ENCODE measurements at places on chromosomes 16 and 17.

GRCh38 chr16:87322360-87322759 lies 5.2 kb upstream of the C16orf95 start:
- no peak for DNase-seq

GRCh38 chr16:84302111-84302954 lies 7.7 kb downstream of the WFDC1 start:
- no peak for DNase-seq

GRCh38 chr17:17575360-17576251 lies 15.9 kb downstream of the PEMT start:
- DNase-seq = no peak

- DNase-seq = no peak
Measured at GRCh38 chr16:8751481-8752311, 45.7 kb downstream of the TMEM186 start.

- DNase-seq = no peak
Measured at GRCh38 chr17:61799812-61800484, 63.4 kb downstream of the BRIP1 start.

- no peak for DNase-seq
Measured at GRCh38 chr16:29962344-29962994, 590 bp downstream of the TMEM219 start.

GRCh38 chr17:8477715-8478441 lies 42.2 kb downstream of the NDEL1 start:
- DNase-seq = no peak

GRCh38 chr17:82184761-82185160 lies 27.9 kb downstream of the CCDC57 start:
- DNase-seq = no peak

DNA sequence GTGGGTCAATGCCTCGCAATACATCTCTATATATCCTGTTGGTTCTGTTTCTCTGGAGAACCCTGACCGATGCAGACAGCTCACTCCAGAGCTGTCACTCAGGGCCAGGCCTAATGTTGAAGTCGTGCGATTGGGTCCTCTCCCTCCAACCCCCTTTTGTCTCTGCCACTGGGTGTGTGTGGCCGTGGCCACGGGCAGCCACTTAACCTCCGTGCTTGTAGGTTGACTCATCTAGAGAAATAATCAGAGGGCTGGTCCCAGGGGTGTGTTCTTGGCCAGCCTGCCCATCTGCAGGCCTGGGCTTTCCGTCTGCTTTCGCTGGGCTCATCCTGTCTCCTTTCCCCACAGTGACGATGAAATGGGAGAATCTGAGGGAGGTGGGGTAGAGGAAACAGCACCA lies 7.4 kb downstream of the ADAD2 start:
- DNase-seq = no peak

DNA sequence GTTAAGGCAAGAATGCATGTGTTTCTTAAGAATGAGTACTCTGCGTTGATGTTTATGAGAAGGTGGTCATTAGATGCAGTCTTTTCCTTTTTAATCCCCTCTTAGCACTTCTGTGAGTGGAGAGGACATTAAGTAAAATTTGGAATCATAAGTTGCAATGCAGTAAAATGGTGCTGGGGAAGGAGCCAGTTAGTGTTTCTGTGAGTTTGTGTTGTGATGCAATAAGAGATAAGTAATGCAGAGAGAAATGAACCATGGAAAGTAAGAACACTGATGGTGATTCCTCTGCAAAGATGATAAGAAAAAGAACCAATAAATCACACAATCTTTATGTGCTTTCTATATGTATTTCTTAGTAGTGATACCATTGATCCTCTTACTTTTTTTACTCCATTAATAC lies 20.0 kb downstream of the ABHD15 start:
- DNase-seq = no peak

GRCh38 chr16:5580296-5580695 lies 482.7 kb upstream of the EEF2KMT start:
- DNase-seq = no peak

DNA sequence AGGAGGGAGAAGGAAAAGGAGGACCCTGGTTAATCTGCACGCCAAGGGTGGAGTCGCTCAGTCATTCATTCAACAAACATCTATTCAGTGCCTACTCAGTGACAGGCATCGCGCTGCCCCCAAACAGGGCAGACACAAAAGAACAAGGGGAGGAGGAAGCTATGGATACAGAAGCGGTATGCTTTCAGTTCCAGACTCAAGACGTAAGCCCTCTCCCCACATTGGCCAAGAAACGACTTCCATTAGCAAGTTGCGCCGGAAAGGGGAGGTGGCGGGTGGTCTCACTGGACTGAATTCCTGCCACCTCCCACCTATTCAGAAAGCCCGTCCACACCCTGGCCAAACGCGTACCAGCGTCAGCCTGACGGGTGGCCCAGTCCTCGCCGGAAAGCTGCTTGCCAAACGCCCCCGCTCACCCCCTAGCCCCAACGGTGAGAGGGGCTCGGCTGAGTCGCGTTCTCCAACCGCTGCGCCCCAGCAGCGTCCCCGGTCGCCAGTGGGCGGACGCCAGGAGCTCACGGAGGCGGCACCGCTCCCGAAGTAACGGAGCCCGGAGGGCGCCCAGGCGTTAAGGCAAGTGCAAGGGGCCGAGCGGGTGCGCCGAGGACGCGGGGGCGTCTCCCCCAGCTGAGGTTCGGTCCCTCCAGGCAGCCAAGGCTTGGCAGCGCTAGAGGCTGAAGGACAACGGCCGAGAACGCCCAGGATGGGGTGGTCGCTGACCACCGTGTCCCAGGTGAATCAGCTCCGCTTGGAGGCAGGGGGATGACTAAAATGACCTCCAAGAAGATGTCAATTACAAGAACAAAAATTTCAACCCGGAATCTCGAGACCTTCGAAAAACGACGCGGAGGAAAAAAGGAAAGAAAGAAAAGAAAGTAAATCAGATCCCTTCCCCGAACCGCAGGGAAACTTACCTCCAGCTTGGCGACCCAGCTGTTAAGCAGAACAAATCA lies 470.7 kb downstream of the SOX9 start:
- DNase-seq = no peak

DNA sequence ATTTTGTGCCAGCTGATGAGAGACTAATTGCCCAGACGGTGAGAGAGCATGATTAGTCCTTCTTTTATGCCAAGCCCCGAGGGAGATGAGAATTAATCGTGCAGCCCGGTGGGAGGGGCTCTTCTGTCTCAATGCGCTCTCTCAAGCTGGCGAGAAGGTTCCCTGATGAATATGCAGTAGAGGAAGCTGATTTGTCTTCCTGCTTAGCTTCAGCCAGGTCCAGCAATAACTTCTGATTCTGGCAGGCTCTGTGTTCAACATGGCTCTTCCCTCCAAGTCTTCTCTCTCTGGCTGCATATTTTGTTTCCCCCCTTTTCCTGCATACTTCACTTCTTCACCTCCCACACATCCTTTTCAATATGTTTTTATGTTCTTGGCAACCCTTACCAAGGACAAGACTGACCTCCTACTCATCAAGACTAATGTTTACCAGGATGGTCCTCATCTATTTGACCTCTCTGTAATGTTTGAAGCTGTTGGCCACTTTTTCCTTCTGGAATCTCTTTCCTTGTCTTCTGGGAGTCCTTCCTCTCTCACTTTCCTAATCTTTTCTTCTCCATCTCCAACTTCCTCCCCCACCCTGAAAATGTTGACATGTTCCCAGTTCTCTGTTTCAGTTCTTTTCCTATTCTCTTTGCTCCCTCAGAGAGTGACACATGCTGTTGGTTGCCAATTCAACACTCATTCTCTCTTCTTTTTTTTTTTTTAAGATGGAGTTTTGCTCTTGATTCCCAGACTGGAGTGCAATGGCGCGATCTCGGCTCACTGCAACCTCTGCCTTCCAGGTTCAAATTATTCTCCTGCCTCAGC lies 33.1 kb downstream of the ARL4D start:
- DNase-seq = no peak

DNA sequence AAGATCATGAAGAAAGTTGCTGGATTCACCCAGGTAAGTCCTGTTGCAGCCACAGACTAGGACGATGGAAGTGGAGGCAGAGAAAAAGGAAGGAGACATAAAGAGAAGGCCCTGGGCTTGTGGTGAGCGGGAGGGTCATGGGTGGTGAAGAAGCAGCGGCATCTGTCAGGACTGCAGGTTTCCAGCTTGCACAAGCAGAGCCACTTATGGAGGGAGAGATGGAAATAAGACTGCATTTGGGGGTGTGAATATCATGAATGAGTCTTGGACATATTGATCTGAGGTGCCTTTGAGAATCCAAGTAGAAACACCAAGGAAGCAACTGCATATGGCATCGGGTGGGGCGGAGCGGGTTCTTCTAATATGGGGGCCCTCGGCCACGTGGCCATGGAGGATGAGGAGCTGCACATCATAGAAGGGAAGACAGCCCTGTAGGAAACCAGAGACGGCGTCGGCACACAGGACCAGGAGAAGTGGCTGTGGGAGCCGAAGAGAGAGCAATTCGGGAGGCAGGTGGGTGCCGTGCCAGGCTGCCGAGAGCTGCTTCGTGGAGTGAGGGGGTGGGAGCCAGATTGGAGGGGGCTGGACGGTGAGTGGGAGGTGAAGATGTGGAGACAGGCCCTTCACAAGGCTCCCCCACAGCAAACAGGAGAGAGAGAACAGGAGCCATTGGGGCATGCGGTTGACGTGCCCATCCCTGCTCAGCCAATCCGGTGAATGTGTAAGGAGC lies 243.5 kb downstream of the GSG1L start:
- no peak for DNase-seq

DNA sequence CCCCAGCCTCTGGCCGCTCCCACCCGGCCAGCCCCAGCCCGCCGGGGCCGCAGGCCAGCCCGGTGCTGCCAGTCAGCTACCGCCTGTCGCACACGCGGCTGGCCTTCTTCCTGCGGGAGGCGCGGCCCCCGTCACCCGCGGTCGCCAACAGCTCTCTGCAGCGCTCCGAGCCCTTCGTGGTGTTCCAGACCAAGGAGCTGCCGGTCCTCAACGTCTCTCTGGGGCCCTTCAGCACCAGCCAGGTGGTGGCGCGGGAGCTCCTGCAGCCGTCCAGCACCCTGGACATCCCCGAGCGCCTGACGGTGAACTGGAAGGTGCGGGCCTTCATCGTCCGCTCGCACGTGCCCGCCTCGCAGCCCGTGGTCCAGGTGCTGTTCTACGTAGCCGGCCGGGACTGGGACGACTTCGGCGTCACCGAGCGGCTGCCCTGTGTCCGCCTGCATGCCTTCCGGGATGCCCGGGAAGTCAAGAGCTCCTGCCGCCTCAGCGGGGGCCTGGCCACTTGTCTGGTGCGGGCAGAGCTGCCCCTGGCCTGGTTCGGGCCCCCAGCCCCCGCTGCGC lies 46.8 kb downstream of the TMEM132E start:
- no peak for DNase-seq

- no peak for DNase-seq
Measured at GRCh38 chr17:74773414-74773813, 2.7 kb downstream of the NAT9 start.

GRCh38 chr16:71853413-71853812 lies 7.6 kb downstream of the ATXN1L start:
- no peak for DNase-seq

- no peak for DNase-seq
Measured at GRCh38 chr16:11556945-11557720, 29.6 kb downstream of the LITAF start.

Data from activated effector memory CD4-positive, alpha-beta T cell treated with Interleukin-2 at 50 U/mL for 16 hours (primary cell).